ENCODE measurements at places on chromosomes 3 and 15.

- DNase-seq = peak; percentile 33
These were observed 41.9 kb downstream of the NMD3 start for GRCh38 chr3:161263057-161263456.

DNA sequence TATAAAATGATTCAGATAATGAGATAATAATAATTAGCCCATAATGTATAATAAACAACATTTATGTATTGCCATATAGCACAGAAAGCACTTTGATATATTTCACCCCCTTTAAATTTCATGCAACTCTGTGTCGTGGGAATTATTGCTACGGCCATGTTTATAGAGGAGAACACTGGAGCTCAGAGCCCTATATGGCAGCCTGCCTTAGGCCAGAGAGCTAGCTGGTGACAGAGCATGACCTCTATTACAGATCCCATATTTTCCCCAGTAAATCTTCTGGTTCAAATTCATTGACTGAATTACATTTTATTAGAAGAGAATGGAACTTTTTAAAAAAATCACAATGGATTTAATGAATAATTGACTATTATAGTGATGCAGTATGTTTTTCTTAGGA, 25.0 kb downstream of the USP13 start:
- DNase-seq = no peak

DNA sequence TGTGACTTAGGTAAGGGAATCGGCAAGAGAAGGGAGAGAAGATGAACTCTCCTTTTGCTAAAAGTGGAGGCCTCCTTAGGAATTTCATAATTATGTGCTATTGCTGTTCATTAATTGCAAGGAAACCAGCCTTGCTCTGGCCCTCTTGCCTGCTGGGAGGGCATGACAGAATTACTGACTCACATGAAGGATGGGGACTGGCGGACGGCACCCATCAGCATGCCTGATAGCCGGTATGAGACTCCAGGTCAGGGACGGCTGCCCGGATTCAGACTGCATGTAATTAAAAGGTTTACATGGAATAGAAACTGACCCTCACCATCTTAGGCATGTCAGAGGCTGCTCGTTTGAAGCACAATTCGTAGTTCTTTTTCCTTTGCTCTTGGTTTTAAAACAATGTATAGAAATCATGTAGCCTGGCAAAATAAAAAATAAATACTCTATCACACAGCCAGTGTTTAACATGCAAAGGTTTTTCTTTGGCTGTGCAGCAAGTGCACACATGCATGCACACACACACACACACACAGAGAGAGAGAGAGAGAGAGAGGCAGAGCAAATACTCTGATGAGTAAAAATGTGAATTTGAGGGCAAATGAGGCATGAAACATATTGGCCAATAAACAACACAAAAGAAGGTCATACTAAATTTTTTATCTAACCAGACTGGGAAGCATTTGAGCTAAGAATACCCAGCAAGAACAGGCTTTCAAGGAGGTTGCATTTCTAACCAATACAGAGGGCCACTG, 82.7 kb downstream of the FOXB1 start:
- DNase-seq = no peak

DNA sequence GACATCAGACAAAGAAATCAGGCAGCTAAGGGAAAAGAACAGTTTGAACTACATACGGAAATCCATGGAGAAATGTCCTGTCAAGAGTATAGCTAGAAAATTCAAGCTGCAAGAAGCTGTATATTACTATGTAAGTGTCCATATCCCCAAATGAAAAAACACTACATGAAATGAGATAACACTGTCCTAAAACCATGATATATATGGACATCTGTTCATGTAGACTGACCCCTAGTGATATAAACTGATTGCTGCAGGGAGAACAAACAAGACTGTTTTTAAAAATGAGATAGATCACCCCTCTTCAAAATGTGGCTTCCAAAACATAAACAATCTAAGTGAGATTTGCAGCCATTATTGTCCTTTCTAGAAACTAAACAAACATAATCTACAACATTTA, 985.6 kb downstream of the EPHA3 start:
- peak; percentile 32 for DNase-seq

GRCh38 chr3:192727032-192727847, at the start of gene FGF12:
FGF12 (minus strand) TSS chr3:192727541.
- no peak for DNase-seq

All from HCEC 1CT (cell line).